ENCODE measurements at places on chromosomes 5 and 9.

DNA sequence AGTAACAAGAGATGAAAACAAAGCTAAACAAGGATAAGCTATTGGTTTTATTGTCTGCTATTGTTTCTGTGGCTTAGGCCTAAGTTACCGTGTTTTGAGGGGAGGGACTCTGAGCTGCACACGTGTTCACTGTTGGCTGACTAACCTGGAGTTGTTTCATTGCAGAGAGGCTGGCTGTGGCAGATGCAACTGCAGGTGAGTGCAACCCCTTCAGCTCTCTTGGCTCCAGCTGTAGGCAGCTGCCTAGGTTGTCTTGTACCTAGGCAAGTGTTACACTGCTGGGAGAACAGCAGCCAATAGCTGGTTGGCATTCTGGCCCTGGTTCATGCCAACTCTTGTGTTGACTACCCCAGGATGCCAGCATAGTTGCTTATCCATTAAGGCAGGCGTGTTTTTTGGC, 17.6 kb upstream of the MATR3 start:
- peaks cover 47% of the 10 kb centered on the region for H3K4me1 ChIP-seq
- no peaks in the 10 kb centered on the region for H3K27me3 ChIP-seq
- H3K4me3 ChIP-seq = no peak overlapping the region
- H3K27ac ChIP-seq = no peak overlapping the region
- H3K36me3 ChIP-seq = peaks cover 17% of the 10 kb centered on the region

DNA sequence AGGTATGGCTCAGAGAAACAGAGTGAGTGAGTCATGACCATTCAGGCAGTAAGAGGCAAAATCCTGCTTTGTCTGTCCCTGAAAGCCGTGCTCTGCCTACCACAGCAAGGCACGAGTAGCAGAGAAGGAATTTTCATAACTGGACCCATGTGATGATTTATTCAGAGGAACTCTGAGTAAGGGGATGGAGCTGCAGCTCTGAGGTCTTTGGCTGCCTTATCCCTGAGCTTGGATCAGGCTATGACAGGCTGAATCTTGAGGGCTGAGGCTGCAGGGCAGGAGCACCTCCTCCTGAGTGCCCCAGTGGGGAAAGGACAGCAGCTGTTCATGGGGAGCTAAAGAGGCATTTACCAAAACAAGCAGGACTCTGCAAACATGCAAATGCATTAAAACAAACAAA, 183.4 kb downstream of the PAPPA start:
- no peaks in the 10 kb centered on the region for H3K4me1 ChIP-seq
- DNase-seq = no peak
- H3K27ac ChIP-seq = no peak overlapping the region
- H3K27me3 ChIP-seq = no peaks in the 10 kb centered on the region

- no peaks in the 10 kb centered on the region for H3K36me3 ChIP-seq
- H3K4me3 ChIP-seq = no peak overlapping the region
- no peaks in the 10 kb centered on the region for H3K4me1 ChIP-seq
- no peaks in the 10 kb centered on the region for H3K27me3 ChIP-seq
Observed at GRCh38 chr5:60674251-60675069, 25.5 kb downstream of the DEPDC1B start.

DNA sequence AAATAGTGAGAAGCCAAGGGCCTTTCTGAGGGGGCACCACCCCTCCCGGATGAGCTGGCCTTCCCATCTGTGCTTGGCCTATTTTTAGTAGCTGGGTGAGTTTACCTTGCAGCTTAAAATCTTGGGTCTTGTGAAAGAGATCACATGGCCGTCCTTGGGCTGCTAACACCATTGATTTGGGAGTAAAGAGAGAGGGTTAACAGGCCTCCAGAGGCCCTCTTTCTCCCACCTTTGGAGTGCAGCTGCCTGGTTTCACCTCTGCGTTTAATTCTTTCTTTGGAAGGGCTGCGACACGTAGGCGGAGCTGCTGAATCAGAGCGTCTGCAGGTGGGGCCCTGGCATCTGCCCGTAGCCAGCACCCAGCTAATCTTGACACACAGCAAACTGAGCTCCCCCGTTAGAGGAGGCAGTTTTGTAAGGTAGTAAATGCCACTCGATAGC, 12.8 kb downstream of the OLFM1 start:
- H3K27me3 ChIP-seq = no peaks in the 10 kb centered on the region
- peaks cover 4% of the 10 kb centered on the region for H3K4me1 ChIP-seq
- no peak for DNase-seq

- H3K27ac ChIP-seq = no peak overlapping the region
- H3K4me1 ChIP-seq = no peaks in the 10 kb centered on the region
- peaks cover 23% of the 10 kb centered on the region for H3K36me3 ChIP-seq
- no peak overlapping the region for H3K4me3 ChIP-seq
- no peaks in the 10 kb centered on the region for H3K27me3 ChIP-seq
Observed at GRCh38 chr9:129868872-129869486, 33.7 kb downstream of the USP20 start.

DNA sequence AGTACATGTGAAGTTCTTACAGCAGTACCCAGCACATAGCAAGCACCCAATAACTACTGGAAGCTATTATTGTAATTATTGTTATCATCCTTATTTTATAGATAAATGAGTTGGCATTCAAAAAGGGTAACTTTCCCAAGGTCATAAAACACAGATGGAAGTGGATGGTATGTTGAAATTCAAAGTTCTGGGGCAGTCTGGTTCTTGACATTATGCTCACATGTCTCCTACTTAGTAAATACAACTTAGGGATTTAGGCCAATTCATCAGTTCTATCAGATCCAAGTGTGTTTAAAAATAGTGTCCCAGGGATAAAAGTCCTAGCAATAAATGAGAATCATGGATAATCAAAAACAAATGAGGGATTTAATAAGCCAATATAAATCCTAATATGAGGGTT, 265.2 kb downstream of the ADAMTSL1 start:
- H3K27me3 ChIP-seq = no peaks in the 10 kb centered on the region
- H3K27ac ChIP-seq = no peak overlapping the region
- no peaks in the 10 kb centered on the region for H3K36me3 ChIP-seq
- peaks cover 13% of the 10 kb centered on the region for H3K4me1 ChIP-seq

DNA sequence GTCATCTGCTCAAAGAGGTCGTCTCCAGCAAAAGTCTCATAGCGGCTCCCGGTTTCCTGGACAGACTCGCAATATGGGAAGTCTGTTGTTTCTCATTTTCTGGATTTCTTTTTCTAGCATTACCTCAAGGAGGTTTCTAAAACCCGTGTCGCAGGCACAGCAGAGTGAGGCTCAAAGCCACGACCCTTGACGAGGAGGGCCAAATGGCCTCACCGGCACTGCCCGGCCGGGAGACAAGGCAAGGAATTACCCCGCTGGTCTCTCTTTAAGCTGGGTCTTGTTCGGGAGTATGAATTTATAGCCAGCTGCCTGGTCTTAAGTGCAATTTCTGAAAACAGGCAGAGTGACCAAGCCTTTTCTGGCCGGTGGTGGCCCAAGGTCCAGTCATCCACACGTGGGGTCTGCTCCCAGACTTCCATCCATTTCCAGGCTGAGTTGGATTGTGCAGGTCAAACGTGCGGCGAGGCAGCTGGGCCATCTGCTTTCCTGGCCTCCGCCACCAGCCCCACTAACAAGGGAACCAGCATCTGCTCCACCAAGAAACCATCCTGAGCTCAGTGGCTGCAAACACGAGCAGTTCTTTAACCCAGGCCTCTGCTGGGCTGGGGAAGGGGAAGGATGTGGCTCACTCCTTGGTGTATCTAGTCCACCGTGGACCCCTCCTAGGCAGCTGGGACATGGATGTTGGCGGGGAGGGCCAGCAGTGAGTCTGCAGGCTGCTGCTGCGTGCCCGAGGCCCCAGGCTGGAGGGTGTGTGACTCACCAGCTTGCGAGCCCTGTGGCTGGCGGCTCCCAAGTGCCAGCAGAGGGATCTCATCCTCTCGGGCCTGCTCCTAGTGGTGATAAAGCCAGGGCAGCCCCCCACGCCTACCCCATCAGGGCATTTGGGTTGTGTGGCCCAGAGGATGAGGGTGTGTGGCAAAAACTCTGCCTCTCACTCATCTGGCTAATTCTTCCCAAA, 55.6 kb upstream of the COL5A1 start:
- no peak overlapping the region for H3K27ac ChIP-seq
- H3K36me3 ChIP-seq = no peaks in the 10 kb centered on the region
- H3K4me1 ChIP-seq = peaks cover 1% of the 10 kb centered on the region
- peak; percentile 52 for DNase-seq
- no peaks in the 10 kb centered on the region for H3K27me3 ChIP-seq
